ENCODE measurements at places on chromosomes 12 and 14.

GRCh38 chr14:63686926-63687325 lies 40.9 kb downstream of the SGPP1 start:
- no peak for DNase-seq

- no peak for DNase-seq
Measured at GRCh38 chr14:83301791-83302190, 1768.1 kb upstream of the SEL1L start.

GRCh38 chr14:79118291-79118690 lies 948.1 kb downstream of the NRXN3 start:
- no peak for DNase-seq

- DNase-seq = no peak
Measured at GRCh38 chr12:41485203-41485602, 297.1 kb downstream of the PDZRN4 start.

DNA sequence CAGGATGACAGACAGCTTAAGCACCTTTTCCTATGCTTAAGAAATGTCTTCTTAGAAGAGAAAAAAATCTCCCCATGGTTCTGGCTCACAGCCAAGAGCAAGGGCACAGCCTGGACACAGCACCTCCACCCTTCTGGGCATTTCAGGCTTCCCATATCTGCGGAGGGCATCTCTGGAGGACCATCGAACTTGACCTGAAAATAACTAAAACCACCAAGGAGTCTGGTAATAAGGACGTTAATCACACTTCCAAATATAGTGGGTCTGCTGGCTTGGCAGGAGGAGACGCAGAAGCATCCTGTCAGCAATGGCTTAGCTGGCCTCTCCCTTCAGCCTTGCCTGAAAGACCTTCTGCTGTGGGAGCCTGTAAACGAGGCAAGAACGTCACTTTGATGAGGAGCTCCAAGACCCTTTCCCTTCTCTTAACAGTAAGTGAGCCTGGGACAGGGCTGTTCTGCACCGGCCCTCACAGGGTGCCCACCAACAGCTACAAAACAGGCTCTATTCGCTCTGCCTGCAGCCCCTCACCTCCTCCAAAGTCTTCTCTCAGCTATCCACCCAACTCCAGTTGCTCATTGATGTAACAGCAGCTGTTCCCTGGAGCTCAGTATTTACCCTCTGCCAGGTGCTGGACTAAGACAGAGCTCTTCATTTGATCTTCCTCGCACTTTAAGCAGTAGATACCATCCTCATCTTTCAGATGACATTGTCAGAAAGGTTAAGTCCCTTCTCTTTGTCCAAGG lies 13.2 kb downstream of the SETD3 start:
- DNase-seq = no peak

All from neural crest cell (in vitro differentiated cells).